Activated CD8-positive, alpha-beta memory T cell treated with anti-CD3 and anti-CD28 coated beads, Interleukin-2, amount 10 ng/mL, durations not matched to agents 7 days and 5 days (primary cell): ENCODE measurements at places on chromosomes 2 and 18.

DNA sequence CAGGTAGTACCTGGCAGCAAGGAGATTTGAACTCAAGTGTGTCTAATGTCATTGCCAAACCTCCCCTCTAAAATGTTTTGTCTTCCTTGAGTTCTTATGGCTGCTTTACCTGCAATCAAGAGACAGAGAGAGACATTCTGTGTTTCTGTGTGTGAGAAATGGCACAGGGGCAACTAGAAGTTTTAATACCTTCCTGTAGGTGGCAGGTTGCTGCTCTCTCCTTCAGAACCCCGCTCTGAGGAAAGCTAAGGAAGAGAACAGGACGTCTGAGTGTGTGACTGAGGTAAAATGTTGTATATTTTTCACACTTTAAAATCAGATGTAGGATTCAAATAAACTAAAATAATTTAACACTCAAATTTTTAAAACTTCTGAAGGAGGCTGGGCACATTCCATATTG, 19.2 kb downstream of the DTNA start:
- H3K4me3 ChIP-seq = no peak overlapping the region
- no peaks in the 10 kb centered on the region for H3K36me3 ChIP-seq
- H3K27me3 ChIP-seq = peaks cover 12% of the 10 kb centered on the region
- no peaks in the 10 kb centered on the region for H3K4me1 ChIP-seq

- H3K36me3 ChIP-seq = peaks cover 11% of the 10 kb centered on the region
- H3K4me1 ChIP-seq = peaks cover 33% of the 10 kb centered on the region
- DNase-seq = no peak
- H3K27ac ChIP-seq = no peak overlapping the region
These were observed 41.4 kb downstream of the TET3 start for GRCh38 chr2:74025971-74026612.

DNA sequence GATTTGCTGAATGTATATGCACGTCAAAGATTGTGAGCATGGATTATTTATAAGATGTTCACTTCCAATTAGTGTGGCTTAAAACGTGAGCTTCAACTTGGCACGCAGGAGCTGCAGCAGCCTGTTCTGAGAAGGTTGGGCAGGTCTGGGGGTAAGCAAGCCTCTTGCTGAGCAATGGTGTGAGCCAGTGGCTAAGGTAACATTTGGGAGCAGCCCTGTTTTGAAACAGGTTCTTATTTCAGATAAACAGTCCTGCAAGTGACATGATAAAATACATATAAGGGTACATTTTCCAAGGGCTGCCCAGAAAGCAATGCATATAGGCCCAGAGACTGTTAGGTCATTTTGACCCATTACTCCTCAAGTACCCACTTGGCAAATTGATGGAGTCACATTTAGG, 415.3 kb downstream of the ZNF521 start:
- no peaks in the 10 kb centered on the region for H3K36me3 ChIP-seq
- no peak overlapping the region for H3K4me3 ChIP-seq
- no peaks in the 10 kb centered on the region for H3K4me1 ChIP-seq

DNA sequence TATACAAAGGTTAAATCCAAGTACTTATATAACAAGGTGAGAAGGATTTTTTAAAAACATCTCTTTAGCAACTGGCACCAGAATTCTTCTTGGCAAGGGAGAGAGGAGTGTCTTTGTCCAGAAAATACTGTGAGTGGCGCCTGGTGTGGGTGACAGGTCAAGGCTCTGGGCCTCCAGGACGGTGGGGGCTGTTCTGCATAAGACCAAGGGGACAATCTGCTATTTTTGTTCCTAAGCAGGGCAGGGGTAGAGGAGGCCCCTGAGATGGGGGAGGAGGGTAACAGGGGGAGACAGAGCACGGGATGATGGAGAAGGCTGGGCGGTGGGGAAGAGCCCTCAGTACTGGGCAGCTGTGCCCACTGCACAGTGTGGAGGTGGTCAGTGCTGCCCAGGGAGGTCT, 51.6 kb upstream of the TAF1B start:
- no peak for DNase-seq
- peaks cover 16% of the 10 kb centered on the region for H3K36me3 ChIP-seq
- H3K4me3 ChIP-seq = no peak overlapping the region
- H3K4me1 ChIP-seq = peaks cover 14% of the 10 kb centered on the region
- no peak overlapping the region for H3K27ac ChIP-seq

- H3K4me3 ChIP-seq = no peak overlapping the region
- H3K27ac ChIP-seq = no peak overlapping the region
- DNase-seq = no peak
- H3K27me3 ChIP-seq = peaks cover 48% of the 10 kb centered on the region
- no peaks in the 10 kb centered on the region for H3K36me3 ChIP-seq
These were observed 165.5 kb downstream of the GFPT1 start for GRCh38 chr2:69221512-69221911.

DNA sequence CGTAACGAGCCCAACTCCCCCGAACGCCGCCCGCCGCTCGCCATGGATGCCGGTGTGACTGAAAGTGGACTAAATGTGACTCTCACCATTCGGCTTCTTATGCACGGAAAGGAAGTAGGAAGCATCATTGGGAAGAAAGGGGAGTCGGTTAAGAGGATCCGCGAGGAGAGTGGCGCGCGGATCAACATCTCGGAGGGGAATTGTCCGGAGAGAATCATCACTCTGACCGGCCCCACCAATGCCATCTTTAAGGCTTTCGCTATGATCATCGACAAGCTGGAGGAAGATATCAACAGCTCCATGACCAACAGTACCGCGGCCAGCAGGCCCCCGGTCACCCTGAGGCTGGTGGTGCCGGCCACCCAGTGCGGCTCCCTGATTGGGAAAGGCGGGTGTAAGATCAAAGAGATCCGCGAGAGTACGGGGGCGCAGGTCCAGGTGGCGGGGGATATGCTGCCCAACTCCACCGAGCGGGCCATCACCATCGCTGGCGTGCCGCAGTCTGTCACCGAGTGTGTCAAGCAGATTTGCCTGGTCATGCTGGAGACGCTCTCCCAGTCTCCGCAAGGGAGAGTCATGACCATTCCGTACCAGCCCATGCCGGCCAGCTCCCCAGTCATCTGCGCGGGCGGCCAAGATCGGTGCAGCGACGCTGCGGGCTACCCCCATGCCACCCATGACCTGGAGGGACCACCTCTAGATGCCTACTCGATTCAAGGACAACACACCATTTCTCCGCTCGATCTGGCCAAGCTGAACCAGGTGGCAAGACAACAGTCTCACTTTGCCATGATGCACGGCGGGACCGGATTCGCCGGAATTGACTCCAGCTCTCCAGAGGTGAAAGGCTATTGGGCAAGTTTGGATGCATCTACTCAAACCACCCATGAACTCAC, 673 bp downstream of the PCBP1 start:
- peaks cover 45% of the 10 kb centered on the region for H3K36me3 ChIP-seq
- peak; percentile 69 for DNase-seq
- peak overlapping the region; percentile 99 for H3K27ac ChIP-seq
- peaks cover 56% of the 10 kb centered on the region for H3K4me1 ChIP-seq
- H3K4me3 ChIP-seq = peak overlapping the region; percentile 100
- no peaks in the 10 kb centered on the region for H3K27me3 ChIP-seq

GRCh38 chr2:106193690-106193976, 468 bp downstream of the UXS1 start:
- peaks cover 19% of the 10 kb centered on the region for H3K36me3 ChIP-seq
- H3K27ac ChIP-seq = peak overlapping the region; percentile 71
- no peak for DNase-seq
- H3K4me3 ChIP-seq = peak overlapping the region; percentile 79
- H3K4me1 ChIP-seq = peaks cover 45% of the 10 kb centered on the region

DNA sequence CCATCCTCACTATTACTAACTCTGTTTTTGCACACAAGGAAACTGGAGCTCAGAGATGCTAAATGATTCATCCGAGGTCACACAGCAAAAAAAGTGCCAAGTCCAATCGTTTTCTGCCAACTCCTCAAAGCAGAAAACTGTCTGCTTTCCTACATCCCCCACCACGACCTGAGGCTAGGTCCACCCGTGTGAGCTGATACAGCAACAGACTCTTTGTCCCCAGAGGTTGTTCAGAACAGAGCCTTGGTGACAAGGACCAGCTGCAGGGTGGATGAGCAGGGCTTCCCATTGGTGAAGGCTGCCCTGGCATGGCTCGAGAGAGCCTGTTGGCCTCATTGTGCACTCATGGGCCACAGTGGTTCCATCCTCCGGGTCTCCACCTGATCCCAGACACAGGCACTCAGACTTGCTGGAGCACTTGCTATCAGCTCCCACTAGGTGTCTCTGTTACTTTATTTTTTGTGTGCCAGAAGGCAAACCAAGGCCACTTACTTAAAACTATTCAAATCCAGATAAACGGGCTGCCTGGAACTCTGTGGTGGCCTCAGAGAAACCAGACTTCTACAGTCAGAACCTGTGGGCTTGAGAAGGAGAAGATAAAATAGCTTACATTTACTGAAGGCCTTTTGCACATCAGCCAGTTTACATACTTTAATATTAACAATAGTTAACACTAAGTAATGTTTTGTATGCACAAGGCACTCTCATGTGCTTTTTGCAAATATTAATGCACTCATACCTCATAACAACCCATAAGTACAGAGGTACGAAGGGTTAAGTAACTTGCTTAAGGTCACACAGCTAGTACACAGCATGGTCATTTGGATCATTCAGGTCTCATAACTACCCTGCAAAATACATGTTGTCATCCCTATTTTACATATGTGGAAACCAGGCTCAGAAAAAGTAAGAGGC, 62.9 kb upstream of the CTIF start:
- H3K27me3 ChIP-seq = peaks cover 50% of the 10 kb centered on the region
- no peak overlapping the region for H3K27ac ChIP-seq
- no peaks in the 10 kb centered on the region for H3K4me1 ChIP-seq
- H3K36me3 ChIP-seq = no peaks in the 10 kb centered on the region
- DNase-seq = peak; percentile 53
- no peak overlapping the region for H3K4me3 ChIP-seq

- no peak for DNase-seq
- no peak overlapping the region for H3K4me3 ChIP-seq
- no peaks in the 10 kb centered on the region for H3K36me3 ChIP-seq
- H3K27me3 ChIP-seq = peaks cover 26% of the 10 kb centered on the region
- H3K4me1 ChIP-seq = no peaks in the 10 kb centered on the region
- no peak overlapping the region for H3K27ac ChIP-seq
These were observed 212.2 kb downstream of the TRIB2 start for GRCh38 chr2:12928775-12929401.

DNA sequence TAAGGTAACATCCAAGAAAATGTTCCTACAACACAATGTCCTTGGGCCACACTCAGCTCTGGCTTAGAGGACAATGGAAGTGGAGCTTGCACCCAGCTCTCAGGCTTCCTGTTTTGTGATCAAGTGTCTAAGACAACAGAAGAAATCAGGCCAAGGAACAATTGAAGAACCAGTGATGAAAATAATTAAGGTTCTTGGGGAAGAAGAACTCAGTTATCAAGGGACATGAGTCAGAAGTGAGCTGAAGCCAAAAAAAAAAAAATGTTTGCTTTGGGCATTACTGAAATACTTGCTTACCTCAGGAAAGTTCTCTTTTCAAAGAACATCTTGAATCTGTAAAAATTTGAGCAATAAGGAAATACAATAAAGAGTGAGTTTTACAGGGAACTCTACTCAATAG, 299.0 kb downstream of the FBXO15 start:
- H3K27me3 ChIP-seq = peaks cover 2% of the 10 kb centered on the region
- no peak for DNase-seq
- no peak overlapping the region for H3K27ac ChIP-seq
- H3K4me1 ChIP-seq = no peaks in the 10 kb centered on the region

- H3K4me1 ChIP-seq = no peaks in the 10 kb centered on the region
- DNase-seq = no peak
- no peak overlapping the region for H3K4me3 ChIP-seq
- no peaks in the 10 kb centered on the region for H3K36me3 ChIP-seq
- no peaks in the 10 kb centered on the region for H3K27me3 ChIP-seq
These were observed 86.4 kb downstream of the SKA1 start for GRCh38 chr18:50461251-50461650.

DNA sequence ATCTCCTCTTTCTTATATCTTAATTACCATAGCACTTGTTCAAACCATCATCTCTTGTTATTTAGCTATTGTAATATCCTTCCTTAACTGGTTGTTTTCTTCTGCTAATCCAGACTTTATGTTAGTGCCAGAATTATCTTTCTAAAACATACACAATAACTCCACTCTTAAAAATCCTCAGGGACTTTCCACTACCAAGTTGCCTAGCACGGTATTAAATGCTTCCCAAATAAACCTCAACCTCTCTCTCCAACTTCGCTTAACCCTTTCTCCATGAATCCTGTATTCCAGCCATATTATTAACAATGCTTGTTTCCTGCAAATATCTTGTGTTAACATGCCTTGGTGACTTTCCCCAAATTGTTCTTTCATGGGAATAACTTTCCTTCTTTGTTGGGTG, 84.5 kb downstream of the FAM228A start:
- no peaks in the 10 kb centered on the region for H3K27me3 ChIP-seq
- no peak overlapping the region for H3K4me3 ChIP-seq
- H3K4me1 ChIP-seq = peaks cover 15% of the 10 kb centered on the region
- H3K36me3 ChIP-seq = peaks cover 16% of the 10 kb centered on the region
- no peak for DNase-seq
- no peak overlapping the region for H3K27ac ChIP-seq

- no peak within 1 kb of the TSS for H3K4me3 ChIP-seq
These were observed at the start of gene DLGAP1 for GRCh38 chr18:4455113-4455811. TSS of gene DLGAP1 (minus strand) at chr18:4455307.

DNA sequence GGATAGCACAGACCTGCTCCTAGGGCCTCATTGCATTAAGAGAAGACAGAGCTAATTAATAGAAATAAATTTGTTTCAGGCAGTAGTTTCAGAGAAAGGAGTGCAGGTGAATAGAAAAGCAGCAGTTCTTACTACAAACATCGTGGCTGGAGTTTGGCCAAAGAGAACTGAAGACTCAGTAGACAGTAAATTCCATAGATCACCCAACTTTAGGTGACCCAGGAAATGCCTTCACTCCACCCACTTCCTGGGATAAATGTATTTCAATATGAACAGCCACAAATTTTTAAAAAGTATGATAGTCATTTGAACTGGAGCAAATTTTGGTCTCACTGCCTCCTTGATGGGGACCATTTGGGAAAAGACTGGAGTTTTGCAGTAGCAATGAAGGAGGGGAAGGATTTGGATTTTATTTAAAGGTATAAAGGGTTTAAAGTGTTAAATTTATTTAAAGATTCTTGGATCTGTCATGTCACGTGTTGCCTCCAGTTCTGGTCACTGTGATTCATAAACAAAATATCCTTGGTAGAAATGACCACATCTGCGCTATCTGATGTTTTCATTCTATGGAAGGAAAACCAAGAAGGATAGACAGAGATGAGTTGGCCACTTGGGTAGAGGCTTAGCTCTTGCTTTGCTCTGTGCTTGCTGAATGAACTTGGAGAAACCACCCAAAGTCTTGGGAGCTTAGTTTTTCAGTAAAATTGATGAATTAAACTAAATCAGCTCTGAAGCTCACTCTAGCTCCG, 390.2 kb downstream of the THSD7B start:
- no peak overlapping the region for H3K27ac ChIP-seq
- H3K4me1 ChIP-seq = no peaks in the 10 kb centered on the region
- H3K36me3 ChIP-seq = no peaks in the 10 kb centered on the region
- no peaks in the 10 kb centered on the region for H3K27me3 ChIP-seq

DNA sequence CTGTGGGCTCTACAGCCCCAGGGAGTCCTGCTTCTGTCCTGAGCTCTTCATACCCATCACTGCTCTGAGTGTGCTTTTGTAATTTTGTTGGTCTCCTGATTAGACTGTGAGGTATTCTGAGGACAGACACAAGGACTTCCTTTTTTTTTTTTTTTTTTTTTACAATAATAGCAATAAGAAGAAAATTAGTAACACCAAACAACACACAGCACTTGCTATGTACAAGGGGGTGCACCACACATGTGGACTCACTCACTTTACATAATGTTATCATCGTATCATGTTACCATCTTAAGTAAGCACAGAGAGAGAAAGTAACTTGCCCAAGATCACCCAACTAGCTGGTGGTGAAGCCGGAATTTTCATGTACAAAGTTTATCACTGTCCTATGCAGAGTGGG, 34.6 kb downstream of the MBP start:
- H3K27me3 ChIP-seq = no peaks in the 10 kb centered on the region
- no peak for DNase-seq
- H3K36me3 ChIP-seq = peaks cover 61% of the 10 kb centered on the region
- peak overlapping the region; percentile 61 for H3K27ac ChIP-seq
- H3K4me3 ChIP-seq = no peak overlapping the region
